Fibroblast of upper back skin (primary cell): ENCODE measurements at places on chromosomes 7 and 10.
A peak's percentile ranks its signal among the peaks of the same experiment; 100 is the strongest.

GRCh38 chr10:106897719-106898118, 266.8 kb downstream of the SORCS1 start:
- DNase-seq: no peak

- DNase-seq: no peak
Measured at GRCh38 chr7:130719541-130719940, 14.5 kb downstream of the KLF14 start.

GRCh38 chr10:71753091-71753959, 20.0 kb downstream of the VSIR start:
- DNase-seq: no peak

DNA sequence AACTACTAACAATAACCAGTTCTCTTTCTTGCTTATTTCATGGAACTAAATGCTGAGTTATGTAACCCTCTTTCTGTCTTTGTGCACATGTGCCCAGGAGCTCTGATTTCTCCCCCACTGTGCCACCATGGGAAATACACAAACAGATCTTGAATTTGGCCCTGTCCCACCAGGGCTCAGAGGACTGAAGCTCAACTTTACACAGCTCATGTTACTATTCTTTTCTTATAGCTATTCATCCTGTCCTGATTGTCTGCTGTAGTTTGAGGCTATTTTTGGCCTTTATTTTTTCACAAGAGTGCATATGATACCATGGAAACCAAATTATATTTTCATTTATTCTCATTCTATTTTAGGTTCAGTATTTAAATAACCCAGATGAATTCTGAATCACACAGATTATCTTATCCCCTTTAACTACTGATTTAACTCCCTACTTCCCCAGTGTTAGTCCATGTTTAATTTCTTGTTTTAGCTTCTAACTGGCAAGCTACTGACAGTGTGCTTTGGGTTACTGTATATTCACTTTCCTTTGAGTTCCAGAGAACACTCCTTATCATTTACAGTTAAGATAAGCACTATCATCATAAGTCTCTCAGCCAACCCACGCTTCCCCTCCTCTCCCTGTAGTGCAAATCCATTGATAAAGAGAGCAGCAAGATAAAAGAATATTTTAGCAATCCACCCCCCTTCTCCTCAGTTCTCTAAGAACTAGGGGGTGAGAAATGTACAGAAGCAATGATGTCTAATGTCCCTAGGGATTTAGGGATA, 71.8 kb upstream of the GSDME start:
- no peak for DNase-seq

DNA sequence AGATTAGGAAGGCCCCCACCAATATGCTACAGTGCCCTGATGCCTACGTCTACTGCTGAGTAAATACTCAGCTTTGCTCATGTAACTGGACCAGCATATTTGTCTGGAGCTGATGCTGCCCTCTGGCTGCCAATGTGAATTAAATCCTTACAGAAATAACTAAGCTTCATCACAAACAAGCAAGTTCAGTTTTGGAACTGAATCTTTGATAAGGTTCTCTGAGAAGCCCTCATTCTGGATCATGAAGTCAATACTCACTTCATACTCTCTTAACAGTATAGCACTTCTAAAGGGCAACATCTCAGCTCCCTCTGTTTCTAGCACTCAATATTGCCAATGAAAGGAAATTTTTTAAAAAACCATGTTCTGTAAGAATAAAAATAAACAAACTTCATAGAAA, 246.7 kb downstream of the ETV1 start:
- peak; percentile 53 for DNase-seq

DNA sequence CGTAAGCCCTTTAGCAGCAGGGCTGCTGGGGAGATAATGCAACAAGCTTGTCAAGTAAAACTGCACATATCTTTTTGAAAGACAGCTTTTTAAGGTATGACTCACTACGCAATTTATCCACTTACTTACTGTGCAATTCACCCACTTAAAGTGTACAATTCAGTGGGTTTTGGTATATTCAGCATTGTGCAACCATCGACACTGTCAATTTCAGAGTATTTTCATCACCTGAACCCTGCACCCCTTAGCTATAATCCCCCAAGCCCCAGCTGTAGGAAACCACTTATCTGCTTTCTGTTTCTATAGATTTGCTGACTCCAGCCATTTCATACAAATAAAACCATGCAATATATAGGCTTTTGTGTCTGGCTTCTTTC, 168.0 kb downstream of the PTPN20 start:
- DNase-seq: peak; percentile 65

DNA sequence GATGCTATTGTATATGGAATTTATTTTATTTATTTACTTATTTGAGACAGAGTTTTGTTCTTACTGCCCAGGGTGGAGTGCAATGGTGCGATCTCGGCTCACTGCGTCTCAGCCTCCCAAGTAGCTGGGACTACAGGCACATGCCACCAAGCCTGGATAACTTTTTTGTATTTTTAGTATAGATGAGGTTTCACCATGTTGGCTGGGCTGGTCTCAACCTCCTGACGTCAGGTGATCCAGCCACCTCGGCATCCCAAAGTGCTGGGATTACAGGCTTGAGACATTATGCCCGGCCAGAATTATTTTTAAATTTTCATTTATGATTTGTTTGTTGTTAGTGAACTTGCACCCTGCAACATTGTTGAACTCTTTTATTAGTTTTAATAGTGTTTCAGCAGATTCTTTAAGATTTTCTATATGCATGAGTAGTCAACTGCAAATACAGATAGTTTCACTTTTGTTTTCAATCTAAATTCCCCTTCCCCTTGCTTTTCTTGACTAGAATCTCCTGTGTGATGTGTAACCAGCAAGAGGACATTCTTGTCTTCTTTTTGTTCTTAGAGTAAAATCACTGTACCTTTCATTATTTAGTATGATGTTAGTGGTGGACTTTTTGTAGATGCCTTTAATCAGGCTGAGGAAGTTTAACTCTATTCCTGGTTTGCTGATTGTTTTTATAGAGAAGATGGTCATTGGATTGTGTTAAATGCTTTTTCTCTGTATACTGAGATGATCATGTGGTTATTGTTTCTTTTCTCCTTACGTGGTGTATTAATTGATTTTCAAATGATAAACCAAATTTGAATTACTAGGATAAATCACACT, 27.8 kb downstream of the ZNF33A start:
- no peak for DNase-seq

DNA sequence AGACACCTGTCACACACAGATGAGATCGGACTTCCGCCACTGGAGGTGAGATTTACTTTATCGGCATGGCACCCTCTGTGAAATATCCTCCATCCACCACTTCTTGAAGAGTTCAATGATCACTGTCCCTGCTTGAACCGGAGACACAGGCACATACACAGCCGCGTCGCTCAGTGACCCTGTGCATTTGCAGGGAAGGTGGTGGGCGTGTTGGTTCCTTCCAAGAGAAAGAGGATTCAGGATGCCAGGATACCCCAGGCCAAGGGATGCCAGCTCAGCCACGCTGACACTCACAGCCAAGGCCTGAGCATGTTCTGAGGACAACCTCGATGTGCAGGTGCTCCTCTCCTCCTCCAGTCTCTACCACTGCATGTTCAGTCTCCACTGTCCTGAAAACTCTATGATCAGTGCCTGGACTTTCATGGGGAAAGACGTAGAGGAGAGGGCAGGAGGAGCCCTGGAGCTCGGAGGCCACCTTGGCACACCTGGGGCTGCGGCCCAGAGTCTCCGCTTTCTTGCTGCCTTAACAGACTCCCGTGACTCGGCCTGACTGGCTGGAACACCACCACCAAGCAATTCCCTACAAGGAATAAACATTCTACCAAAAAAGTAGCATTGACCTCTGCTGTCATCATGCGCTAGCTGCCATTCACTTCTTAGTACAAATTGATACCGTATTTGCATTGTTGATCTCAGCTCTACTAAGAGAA, 115.2 kb downstream of the TCERG1L start:
- no peak for DNase-seq

DNA sequence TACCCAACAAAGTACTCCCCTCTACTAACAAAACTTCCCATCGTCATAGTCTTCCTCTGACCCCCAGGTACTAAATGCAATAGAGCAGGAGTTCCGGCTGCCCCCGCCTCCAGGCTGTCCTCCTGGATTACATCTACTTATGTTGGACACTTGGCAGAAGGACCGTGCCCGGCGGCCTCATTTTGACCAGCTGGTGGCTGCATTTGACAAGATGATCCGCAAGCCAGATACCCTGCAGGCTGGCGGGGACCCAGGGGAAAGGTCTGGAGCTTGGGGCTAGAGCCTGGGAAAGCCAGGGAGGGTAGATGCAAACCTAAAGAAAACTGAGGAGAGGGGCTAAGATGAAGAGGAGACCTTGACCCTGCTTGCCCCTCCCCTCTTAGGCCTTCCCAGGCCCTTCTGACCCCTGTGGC, 15.3 kb downstream of the EPHB6 start:
- DNase-seq: no peak

- DNase-seq: no peak
Measured at GRCh38 chr10:97311111-97311626, 7.9 kb upstream of the FRAT1 start.

- no peak for DNase-seq
Measured at GRCh38 chr7:131042269-131043160, 285.2 kb upstream of the MKLN1 start.

- DNase-seq: peak; percentile 84
Measured at GRCh38 chr7:17234398-17235031, 63.9 kb upstream of the AHR start.

- peak; percentile 23 for DNase-seq
Measured at GRCh38 chr7:82291931-82292330, 151.6 kb downstream of the CACNA2D1 start.

DNA sequence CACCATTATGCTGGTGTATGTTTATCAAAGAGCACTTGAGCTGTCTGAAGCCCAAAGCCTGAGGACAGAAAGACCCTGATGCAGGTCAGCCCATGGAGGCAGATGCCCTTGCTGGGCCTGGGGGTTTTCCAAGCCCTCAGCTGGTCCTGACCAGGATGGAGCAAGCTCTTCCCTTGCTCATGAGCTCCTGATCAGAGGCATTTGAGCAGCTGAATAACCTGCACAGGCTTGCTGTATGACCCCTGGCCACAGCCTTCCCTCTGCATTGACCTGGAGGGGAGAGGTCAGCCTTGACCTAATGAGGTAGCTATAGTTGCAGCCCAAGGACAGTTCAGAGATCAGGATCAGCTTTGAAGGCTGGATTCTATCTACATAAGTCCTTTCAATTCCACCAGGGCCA, 13.0 kb downstream of the AQP1 start:
- no peak for DNase-seq

- no peak for DNase-seq
Measured at GRCh38 chr7:67711706-67712105, 715.1 kb downstream of the TYW1 start.

DNA sequence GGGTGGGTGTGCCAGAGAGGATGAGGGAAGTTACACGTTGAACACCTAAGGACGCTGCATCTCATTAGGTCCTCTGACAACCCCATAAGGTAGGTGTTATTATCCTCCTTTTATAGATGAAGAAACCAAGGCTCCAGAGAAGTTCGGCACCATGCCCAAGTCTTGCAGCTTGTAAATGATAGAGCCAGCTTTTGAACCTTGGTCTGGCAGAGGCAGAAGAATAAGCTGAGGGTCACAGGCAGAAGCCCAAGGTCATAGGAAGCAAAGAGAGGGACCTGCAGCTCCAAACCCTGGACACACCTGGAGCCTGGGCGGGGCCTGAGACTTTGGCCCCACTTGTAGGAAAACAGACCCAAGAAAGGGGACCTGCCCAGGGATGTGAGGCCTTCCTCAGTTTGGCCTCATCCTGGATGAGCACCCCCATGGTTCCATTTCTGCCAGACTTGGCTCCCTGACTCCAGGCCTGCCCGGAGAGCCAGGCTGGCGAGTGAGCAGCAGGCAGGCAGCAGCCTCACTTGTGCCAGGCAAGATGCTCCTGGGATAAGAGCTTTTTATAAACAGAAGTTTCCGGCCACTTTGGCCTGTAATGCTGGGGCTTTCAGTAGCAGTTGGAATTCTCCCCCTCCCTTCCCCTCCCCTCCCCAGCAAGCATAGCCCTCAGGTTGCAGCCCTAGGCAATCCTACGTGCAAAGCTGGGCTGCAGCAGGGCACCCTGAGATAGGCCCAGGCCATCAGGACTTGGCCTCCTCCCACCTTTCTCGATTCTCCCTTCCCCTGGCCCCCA, 2.4 kb downstream of the KCNH2 start:
- no peak for DNase-seq

GRCh38 chr7:33044986-33045385, 17.6 kb downstream of the NT5C3A start:
- DNase-seq: no peak

- no peak for DNase-seq
Measured at GRCh38 chr7:72343991-72344390, 68.1 kb downstream of the CALN1 start.

- no peak for DNase-seq
Measured at GRCh38 chr7:32936689-32937088, 20.6 kb upstream of the FKBP9 start.

DNA sequence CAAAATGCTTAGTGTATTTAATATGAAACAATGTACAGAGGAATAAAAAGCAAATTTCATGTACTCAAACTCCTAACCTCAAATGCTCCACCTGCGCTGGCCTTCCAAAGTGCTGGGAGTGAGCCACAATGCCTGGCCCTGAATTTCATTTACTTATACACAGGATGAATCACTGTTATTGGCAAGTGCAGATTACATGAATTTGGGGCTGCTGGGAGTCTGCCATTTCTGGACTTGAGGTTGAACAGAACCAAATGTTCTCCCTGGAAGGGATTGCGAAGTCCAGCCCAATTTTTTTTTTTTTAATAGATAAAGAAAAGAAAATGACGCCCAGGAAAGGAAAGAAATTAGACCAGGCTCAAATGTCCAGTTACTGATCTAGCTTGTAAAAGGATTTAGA, 6.8 kb upstream of the CSTF2T start:
- peak; percentile 84 for DNase-seq

GRCh38 chr10:60362461-60362860, 27.2 kb downstream of the ANK3 start:
- no peak for DNase-seq

GRCh38 chr10:24822590-24822989, 98.9 kb upstream of the ARHGAP21 start:
- no peak for DNase-seq

- DNase-seq: no peak
Measured at GRCh38 chr7:127477295-127478023, 85.0 kb upstream of the ZNF800 start.

GRCh38 chr10:44198780-44199097, 186.2 kb downstream of the CXCL12 start:
- DNase-seq: no peak

- DNase-seq: peak; percentile 40
Measured at GRCh38 chr10:130169136-130169859, 33.1 kb downstream of the GLRX3 start.

GRCh38 chr7:159068488-159068811, 76.2 kb downstream of the VIPR2 start:
- no peak for DNase-seq

- no peak for DNase-seq
Measured at GRCh38 chr7:4682621-4683042, 537 bp downstream of the FOXK1 start.

DNA sequence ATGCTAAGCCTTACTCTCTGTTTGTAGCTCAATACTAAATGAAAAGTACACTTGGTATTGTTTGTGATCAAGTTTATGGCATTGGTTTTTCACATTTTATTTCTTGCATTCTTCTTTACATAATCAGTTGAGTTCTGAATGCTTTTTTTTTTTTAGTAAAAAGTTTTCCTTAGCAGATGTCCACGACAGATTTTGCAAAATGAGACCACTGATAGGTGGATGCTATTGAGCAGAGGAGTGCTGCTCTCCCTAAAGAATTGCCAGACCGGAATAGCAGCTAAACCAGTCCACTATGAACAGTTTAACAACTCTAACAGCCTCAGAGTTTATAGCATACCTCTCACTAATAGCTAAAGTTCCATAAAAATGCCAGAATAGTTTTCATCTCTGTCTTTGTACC, 225.1 kb upstream of the CACNA2D1 start:
- DNase-seq: no peak
